ENCODE measurements at places on chromosomes 16 and 17.

DNA sequence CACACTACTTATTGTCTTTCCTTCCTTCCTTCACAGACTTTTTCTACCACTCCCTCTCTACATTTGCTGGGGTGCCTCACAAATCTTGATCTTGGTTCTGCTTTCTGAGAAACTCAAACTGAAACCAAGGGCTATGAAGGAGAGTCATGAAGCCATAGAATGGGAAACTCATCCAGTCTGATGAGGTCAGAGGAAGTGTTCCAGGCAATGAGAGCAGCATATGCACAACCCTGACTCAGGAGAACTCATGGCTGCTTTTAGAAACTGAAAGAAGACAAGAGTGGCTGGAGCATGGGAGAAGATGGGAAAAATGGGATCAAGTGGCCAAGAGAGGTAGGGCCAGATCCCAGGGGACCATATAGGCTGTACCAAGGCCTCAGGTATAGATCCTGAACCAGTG is 130.0 kb upstream of the TOX3 start:
- DNase-seq: no peak

GRCh38 chr17:48578616-48579470 is 693 bp upstream of the HOXB4 start:
- no peak for DNase-seq

- DNase-seq: no peak
Observed at GRCh38 chr17:61248399-61248798, 151.2 kb upstream of the TBX2 start.

- no peak for DNase-seq
Observed at GRCh38 chr17:81608082-81608481, 28.8 kb downstream of the NPLOC4 start.

DNA sequence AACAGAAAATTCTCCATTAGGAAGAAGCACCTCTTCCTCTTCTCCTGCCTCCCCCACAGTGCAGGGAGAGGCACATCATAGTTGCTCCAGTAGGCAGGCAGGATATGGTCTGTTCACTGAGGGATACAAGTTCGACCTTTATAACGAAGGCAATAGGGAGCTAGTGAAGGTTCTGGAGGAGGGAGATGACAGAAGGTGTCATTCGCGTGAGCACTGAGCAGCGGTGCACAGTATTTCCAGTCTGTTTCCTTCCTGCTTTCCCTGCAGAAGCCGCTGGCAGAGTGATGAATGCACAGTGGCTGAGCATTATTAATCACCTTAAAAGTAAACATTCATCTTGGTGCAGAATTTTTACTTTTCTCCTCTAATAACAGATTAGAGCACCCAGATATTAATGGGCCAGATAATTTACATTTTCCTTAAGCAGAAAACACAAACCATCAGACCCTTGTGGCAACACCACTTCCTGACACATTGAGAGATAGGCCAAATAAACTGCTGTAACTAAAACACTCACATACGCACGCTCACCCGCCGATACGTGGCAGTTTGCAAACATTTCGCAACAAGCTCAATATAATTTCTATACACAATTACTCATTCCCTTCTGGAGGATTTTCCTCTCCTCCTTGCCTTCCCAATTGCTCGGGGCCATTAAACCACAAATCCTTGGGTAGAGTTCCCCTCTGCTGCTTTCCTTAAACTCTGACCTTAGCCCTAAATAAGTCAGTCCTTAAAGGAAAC is 69.5 kb downstream of the AIPL1 start:
- DNase-seq: no peak
